Fibroblast of gingiva (primary cell): ENCODE measurements at places on chromosomes 7 and 10.

- no peak for DNase-seq
Observed at GRCh38 chr7:37598824-37599223, 84.7 kb upstream of the GPR141 start.

DNA sequence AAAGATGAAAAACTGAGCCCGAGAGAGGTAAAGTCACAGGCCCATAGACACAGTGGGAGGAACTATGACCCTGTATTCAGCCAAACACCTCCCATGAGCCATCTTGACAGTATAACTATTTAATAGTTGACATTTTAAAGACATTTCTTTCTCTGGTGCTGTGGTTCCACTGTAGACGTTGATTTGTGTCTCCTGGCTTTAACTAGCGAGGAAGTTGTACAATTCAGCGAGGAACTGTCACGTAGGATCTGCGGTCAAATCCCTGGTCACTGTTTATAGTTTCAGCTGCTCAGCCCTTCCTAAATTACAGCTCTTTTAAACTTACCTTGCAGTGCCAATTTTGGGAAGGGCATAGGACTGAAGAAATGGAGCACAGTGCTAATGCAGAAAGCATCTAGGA, 7.1 kb upstream of the CELF2 start:
- DNase-seq = no peak

DNA sequence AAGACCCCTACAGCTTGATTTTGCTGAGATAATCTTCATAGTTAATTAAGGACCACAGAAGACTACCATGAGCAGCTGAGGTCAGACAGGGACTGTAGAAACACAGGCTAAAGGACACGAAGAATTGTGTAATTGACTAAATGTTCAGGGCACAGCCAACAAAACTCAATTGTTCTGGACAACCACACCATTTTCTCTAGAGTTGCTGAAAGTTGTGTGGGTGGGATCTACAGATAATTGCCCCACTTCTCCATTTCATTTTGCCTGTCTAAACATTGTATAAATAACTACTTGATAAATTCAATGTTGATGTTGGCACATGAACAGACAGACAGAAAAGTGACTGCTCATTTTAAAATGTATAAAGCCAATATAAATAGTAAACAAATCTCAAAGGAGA, 39.0 kb upstream of the SLC16A12 start:
- peak; percentile 16 for DNase-seq

DNA sequence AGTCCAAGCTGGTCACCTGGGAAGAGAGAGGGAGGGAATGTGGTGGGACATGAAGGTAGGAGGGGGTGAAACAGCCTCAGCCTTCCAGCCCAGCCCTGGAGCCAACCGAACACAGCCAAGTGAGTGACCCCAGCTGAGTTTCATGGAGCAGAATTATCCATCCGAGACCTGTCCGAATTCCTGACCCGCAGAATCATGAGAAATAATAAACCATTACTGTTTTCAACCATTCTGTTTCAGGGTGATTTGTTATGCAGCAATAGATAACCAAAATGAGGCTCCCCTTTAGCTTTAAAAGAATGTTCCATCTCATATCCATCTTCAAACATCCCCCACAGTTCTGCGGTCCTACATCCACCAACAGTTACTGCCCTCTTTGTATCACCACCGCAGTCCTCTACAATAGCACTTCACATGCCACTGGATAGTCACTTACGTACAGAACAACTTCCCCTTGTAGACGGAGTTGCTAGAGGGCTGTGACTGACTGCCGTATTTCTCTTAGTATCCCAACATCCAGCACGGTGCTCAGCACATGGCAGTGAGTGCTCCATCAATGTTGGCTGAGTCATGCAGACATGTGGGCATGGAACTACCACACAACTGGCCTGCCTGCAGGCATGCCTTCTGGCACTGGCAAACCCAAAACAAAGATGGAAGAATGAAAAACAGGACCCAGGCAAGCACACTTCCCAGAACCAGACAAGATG, 18.5 kb downstream of the KIAA1549 start:
- no peak for DNase-seq

GRCh38 chr10:52756295-52756694, 16.3 kb downstream of the MBL2 start:
- no peak for DNase-seq
